ENCODE measurements at places on chromosomes 5 and 9. TPM values are rescaled to one million over a fixed set of nuclear protein-coding genes. Genes with fewer than 3 reads are reported as not detected.

The PDCD1LG2 gene
- 1.1 TPM for total RNA-seq

GRCh38 chr9:94212531-94212930, 46.6 kb upstream of the ZNF169 start:
- no peak for DNase-seq

DNA sequence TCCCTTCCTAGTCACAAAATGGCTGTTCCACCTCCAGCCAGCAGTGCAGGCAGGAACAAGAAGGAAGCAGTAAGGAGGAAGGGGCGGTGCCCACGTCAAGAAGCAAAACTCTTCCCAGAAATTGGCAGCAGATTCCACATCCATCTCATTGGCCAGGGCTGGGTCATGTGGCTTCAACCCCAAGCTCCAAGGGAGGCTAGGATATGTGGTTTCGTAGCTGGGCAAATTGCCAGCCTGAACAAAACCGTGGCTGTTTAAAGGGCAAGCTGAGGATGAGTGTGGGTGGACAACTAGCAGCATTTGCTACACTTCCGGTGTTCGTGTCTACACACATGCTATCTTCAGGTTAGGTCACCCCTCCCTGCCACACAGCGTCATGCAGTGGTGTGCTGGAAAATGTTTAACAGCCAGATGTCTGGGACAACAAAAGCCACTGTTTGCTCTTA, 92.1 kb upstream of the MAP1B start:
- no peak for DNase-seq

DNA sequence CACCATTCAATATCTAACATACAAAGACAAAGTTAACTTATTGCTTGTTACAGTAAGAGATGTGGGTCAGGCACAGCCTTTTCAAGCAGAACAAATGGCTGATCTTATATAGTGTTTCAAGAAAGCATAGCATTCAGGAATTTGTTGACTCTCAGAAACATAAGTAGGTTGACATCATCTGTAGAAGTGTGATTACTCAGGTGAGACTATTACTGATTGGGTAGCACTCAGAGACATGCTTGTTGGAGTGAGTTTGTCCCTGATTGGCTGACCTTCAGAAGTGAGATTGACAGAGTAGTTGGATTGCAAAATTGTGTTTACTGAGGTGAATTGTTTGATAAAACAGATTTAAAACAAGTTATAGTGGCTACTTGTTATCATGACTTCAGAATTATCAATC, 30.7 kb upstream of the TNPO1 start:
- DNase-seq: no peak

The TEK gene
- 14.9 TPM for total RNA-seq

The RBM22 gene
- 37.8 TPM for total RNA-seq

The ABLIM3 gene
- 23.0 TPM for total RNA-seq

DNA sequence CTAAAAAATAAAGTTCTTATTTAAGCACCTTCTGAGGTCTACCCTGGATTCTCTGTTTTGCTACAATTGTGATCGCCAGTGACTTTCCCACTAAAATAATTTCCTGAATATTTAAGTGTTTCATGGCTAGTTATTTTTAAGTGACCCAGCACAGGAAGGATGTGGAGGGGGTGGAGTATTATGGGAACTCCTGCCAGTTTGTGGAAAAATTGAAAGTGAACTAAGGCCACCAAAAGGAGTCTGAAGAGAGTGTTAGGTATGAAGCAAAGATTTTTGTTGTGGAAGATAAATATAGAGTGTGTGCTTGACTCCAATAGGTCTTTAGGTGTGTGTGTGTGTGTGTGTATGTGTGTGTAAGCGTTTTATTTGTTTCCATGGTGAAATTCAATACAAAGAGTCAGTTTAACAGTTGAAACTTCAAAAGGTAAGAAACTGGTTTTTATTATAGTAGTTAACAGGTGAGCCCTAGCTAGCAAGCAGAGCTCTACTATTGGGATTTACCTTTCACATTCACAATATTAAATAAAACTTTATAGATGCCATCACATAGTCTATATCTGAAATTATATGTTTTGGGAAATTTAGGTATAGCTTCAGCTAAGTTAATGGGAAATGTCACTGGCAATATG, 25.6 kb downstream of the RASGRF2 start:
- DNase-seq: no peak

Data from thoracic aorta (tissue), 2 donors.